ENCODE measurements at places on chromosomes 4 and X.

- no peak for DNase-seq
These were observed 74.2 kb downstream of the STAG2 start for GRCh38 chrX:124035657-124036056.

GRCh38 chr4:82217986-82218715, 155.6 kb downstream of the HNRNPD start:
- DNase-seq = no peak

DNA sequence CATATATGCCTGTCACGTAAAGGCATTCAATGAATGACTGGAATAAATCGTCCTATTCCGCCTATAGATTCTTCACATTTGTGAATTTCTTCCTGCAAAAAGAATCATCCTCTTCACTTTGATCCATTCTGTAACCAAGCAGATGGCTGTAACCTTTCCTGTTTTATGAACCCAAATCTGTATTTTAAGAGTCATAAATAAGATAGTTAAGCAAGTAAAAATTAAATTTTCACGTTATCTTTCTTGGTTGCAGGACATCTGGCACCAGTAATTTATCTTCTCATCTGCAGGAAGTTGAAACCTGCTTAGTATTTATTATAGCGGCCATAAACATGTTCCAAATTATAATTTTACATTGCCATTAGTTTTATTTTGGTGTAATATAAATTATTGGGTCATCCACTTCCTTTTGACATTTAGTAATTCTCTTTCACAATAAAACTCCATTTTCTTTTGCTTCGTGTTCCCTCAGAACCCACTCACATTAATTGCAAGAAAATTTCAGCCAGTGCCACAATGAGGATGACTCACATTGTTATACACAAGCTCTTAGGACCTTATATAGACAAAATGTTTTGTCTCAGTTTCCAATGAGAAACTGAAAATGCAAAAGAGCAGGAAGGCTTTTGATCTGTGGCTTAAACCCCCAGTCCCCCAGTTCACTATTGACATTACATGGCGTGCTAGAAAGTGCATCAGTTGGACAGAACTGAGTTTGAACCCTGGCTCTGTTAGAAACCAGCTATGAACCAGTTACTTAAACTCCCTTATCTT, 51.1 kb downstream of the TMEM156 start:
- no peak for DNase-seq

DNA sequence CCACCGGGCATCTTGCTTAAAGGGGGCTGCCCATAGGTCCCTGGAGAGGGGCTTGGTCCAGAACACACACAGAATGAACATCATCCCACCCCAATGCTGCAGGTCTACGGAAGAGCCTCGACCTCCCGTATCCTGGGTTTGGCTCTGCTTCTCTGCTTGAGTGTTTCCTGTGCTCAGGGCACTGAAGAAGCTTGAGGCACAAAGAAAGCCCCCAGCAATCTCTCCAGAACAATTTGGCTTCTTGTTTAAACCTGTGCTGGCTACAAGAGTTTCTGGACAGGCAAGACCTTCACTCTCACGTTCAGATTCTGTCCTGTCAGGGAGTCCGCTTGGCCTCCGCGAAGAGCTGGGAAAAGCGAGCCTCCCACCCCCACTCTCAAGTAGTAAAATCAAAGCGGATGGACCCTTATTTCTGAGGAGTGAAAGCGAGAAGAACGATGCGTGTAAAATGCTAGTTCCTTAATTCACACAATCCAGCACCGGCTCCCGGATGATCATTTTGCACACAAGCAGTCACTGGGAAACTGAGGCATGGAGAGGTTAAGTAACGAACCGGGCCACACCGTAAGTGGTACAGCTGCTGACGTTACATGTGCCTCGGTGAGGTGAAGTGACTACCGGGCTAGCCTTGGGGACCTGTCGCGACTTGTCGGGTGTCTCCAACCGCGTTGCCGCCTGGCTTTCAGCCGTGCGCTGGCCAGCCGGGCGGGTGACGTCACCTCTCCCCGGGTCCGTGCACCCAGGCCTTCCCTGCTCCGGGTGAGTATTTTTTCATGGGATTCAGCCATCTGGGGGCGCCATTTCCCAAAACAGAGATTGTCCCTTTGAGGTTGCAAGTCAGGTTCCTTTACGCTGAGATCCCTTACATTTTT, 3.1 kb upstream of the SFRP2 start:
- no peak for DNase-seq

DNA sequence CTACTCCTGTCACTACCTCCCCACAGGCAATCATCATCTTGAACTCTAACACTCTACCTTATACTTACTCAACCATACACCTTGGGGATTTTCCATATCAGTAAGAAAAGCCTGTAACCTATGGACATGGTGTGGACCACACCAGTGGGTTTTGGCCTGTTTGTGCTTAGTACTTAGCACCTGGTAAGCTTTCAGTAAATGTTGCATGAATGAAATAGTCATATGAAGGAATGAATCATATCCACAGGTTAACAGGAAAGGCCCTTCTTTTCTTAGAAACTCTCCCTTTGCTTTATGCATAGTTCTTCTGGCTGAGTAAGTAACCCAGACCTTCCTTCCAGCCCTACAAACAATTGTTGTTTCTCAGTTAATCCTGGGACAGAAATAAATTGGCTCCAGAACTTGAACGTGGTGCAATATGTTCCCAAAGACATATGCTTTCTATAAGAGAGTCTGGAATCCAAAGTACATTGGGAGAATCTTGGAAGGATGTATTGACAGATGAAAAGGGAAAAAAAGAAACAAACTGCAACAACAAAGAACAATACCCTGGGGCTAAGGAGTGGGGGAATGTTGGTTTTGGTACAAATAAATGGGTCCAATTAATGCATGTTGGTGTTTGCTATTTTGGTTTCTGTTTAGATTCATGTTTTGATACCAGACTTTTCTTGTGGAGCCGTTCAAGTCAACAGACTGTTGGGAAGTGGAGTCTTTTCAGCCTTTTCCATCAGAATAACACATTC, 27.8 kb downstream of the RASL11B start:
- DNase-seq = no peak

DNA sequence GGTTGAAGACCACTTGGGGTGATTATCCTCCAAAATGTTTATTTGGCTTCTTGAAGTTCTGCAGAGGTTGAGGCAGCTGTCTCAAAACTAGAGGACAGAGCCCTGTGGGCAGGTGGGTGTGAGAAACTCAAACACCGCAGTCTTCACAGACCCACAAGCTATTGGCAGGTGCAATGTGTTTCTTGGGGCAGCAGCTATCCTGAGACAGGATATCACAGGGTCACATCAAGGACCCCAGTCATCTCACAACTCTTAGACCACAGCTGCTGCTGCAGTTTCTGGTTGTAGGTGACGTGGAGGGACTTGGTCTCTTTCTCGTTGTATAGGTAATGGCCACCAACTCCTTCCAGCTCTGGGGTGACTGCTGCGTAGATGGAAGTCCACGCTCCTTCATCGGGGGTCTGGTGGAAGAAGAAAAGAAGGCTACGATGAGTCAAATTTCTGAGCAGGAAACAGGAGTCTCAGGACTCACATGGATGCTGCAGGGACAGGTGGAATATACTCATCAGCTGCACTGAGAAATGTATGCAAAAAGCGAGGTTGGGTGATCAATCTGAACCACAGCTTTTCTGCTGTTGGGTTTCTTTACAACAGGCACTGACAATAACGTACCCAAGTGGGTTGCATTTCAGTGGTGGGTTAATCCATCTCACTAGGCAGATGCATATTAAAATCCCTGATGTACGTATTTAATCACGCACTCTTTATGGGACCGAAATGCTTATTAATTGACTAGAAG, 279.8 kb downstream of the DHRSX start:
- no peak for DNase-seq

DNA sequence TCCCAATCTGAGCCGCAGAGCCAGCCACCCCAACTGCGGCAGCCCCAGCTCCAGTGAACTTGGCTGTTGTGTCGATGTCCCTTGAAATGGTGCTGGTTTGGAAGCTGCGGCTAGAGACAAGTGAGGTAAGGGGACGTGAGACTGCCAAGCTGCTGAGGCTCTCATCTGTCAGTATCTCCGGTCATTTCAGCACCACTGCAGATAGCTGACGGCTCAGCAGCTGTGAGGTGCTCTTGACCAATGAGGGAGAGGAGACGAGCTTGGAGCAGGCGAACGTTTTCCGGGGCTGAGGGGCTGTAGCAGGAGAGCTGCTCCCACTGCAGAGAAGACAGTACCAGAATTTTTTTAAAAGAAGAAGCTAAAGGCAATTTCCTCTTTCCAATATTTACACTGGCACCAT, 175.5 kb upstream of the CASK start:
- DNase-seq = no peak

DNA sequence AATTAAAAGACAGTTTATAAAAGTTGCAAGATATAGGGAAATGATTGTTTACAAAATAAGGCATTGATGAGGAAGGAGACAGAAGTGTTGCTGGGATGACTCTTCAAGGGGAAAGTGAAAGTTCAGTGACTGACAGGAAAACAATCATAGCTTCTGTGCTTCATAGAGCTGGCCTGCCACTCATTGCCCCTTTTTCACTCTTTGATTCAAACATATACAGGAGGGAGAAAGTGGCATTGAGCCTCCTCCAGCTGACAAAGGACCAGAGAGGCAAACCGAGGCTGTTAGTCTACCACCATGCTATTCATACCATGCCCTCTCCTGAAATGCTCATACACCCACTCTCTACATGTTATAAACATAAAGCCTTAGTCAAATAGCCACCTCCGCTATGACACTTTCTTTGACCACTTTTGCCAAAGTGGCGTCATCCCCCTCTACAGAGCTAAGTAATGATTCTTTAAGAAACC, 79.2 kb upstream of the ATOH1 start:
- DNase-seq = no peak

- no peak for DNase-seq
These were observed 15.7 kb upstream of the IL15 start for GRCh38 chr4:141620715-141621114.

DNA sequence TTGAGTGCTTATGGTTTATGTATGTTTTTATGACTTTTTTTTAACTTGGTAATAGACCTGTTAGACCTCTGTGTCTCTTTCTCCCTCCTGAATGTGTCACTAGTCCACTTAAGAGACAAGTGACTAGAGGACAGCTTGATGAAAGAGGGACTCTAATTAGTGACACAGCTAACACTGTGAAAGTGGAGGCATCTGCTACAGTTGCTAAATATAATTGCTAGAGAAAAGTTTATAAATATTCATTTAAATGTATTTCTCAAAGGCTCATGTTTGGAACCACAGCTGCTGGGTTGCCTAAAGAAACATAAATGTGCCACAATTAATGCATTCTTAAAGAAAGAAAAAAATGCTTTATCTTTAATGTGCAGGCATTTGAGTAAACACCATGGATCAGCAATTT, 176.4 kb downstream of the FRMPD4 start:
- DNase-seq = no peak

DNA sequence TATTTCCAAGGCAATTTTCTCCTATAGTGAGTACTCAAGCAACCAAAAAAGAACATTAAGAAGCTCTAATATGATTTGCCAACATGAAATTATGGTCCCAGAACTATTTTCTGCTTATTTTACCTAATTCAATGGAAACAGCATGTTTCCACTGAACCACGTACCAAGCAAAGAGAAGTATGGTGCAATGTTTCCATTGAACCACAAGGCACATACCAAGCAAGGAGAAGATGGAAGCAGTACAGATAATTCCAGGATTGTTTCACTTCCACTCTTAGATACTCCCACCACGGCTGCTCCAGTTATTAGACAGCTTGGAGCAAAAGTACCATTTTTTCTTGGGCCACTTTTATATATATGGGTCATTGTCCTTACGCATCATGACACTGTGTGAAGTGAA, 164.9 kb downstream of the RNF150 start:
- DNase-seq = no peak

GRCh38 chrX:136656361-136656964, 8.5 kb downstream of the CD40LG start:
- DNase-seq = no peak

DNA sequence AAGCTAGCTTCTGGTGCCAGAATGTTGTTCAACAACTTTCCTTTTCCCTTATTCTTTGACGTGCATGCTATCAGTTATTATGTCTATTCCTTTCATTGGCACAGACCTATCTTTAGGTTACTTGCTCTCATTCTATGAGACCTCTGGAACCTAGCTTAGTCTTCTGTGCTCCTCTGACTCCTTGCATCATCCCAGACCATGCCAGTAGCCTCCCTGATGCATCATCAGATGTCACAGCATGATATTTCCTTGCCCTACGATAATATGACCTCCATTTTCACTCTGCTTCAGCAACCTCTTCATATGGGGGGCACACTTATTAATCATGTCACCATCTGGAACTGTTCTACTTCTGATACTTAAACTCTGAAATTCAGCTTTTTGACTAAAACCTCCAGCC, 37.2 kb downstream of the CLCN5 start:
- no peak for DNase-seq

- DNase-seq = no peak
These were observed 401.8 kb downstream of the PRDM5 start for GRCh38 chr4:120520761-120521160.

DNA sequence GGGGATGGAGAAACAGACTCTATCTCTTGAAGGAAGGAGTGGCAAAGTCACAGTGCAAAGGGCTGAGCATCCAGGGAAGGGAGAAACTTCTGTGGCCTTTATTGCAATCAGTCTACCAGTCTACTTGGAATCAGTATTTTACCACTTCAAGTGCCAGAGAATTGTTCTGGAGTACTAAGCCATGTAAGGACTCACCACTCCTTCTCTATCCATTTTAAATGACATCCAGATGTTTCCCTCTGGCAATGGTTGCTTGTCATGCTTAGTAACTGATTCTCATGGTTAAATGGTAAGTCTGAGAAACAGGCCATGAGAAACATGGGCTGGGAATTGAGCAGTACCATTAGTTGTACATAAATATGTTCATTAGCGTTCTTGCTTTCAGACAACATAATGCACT, 21.1 kb upstream of the SMIM10 start:
- no peak for DNase-seq

DNA sequence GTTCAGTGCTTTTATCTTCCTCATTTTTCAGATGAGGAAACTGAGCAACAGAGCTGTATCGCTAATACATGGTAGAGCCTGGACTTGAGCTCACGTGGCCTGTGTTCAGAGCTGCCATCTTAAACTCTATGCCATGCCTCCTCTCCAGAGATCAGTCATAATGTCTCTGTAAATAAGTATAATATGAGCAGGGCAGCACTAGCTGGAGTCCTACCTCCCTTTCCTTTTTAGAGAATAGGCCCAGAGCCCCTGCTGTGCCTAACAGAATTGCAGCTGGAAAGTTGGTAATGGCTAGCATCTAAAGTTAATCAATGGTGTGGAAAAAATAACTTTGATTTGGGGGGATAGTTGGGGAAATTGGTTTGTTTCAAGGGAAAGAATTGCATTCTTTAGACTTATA, 20.4 kb downstream of the CASP6 start:
- no peak for DNase-seq

DNA sequence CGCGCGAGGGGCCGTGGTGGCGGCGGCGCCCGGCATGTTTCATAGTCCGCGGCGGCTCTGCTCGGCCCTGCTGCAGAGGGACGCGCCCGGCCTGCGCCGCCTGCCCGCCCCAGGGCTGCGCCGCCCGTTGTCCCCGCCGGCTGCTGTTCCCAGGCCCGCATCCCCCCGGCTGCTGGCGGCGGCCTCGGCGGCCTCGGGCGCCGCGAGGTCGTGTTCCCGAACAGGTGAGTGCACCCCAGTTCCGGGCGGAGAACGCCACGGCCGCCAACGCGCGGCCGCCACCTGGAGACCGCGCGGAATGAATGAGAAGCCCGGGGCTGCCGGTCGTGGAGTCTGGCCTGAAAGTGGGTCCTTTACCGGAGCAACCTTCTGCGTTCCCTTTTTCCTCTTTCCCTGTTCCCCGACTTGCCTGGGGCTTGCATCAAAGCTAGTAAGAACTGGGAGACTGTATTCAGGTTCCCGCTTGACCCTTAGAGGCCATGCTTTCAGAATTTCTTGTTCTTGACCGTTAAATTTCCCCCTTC, 429 bp downstream of the NOCT start:
- DNase-seq = no peak

- DNase-seq = no peak
These were observed at the start of gene PLP1 for GRCh38 chrX:103776546-103776945. PLP1 (plus strand) TSS chrX:103776840; CDS start chrX:103776996, 156 bp downstream.
